Natural killer cell (primary cell): ENCODE measurements at places on chromosomes 3 and 15.

DNA sequence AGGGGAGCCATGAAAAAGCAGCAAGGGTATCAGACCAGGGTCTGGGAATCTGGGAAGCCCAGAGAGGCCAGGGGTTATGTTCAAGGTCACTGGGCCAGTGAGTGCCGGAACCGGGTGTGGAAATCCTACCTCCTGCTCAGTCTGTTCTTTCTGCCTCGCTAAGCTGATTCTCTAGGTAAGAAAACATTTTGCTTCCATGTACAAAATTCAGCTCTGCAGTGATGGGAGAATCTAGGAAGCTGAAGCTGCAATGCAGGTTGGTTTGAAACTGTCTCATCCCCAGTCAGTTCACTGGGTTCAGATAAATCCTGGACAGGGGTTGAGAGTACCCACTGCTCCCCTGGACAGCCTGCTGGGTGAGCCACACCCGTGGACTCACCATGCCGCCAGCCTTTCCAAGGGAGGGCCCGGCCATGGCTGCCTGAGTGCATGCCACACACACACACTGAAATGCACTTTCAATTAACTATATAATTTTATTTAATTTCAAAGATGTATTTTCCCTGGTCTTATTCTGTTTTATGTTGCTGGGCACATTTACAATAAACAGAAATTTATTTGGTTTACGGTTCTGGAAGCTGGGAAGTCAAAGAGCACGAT is 108.4 kb downstream of the CORO2B start:
- DNase-seq: no peak

- peak; percentile 30 for DNase-seq
Observed at GRCh38 chr15:88623061-88623460, 1.9 kb downstream of the AEN start.

GRCh38 chr3:171965067-171965712 is 74.2 kb upstream of the FNDC3B start:
- no peak for DNase-seq

DNA sequence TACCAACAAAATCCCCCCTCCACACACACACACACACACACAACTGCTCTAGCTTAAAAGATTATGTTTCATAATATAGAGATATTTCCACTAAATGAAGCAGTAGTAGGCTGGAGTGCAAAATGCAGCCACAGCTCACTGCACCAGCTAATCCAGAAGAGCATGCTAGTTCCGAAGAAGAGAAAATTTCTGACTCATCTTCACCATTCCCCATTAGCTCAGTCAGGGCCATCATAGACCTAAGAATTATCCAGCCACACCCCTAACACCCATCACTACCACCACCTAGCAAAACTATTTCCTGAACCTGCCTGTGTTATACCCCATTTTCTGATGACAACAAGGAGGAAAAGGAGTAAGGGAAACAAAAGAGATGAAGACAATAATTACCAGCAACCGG is 67.1 kb upstream of the UBE2E2 start:
- DNase-seq: no peak

- no peak for DNase-seq
Observed at GRCh38 chr3:6716420-6716819, 144.5 kb upstream of the GRM7 start.

GRCh38 chr3:171704002-171704401 is 106.3 kb downstream of the PLD1 start:
- peak; percentile 22 for DNase-seq

DNA sequence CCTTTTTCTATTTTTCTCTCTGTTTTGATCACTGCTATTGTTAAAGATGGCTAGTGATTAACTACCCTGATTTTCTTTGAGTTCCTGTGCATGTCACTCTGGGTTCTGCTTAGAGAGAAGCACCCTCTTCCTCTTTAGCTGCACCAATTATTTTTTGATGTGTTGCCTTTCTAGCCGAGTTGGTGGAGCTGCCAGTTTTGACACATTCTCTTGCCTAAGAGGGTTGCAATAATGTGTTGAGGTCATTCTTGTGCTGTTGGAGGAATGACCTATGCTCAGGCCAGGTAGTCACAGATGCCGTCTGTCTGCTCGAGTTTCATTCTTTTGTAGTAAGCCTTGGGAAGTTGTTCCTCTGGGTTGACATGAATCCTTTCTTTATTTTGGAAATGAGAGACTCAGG is 84.6 kb upstream of the DPH6 start:
- no peak for DNase-seq

DNA sequence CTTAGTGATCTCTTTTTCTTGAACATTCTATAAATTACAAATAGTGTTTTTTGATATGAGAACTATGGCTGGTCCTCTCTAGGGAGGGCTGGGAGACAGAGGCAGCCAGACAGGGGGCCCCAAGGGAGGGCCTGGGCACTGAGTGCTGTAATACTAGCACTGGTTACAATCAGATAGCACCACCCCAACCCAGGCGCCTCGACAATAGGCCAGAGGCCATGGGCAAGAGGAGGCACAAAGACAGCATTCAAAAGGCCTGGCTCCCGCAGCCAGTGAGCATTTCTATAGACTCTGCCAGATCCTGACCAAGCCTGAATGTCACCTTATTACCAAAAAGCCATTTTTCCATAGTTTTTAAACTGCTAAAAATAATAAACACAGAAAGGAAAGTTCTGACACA is 158.5 kb downstream of the THRB start:
- DNase-seq: no peak

- no peak for DNase-seq
Observed at GRCh38 chr3:52934630-52935530, 37.5 kb upstream of the STIMATE start.

DNA sequence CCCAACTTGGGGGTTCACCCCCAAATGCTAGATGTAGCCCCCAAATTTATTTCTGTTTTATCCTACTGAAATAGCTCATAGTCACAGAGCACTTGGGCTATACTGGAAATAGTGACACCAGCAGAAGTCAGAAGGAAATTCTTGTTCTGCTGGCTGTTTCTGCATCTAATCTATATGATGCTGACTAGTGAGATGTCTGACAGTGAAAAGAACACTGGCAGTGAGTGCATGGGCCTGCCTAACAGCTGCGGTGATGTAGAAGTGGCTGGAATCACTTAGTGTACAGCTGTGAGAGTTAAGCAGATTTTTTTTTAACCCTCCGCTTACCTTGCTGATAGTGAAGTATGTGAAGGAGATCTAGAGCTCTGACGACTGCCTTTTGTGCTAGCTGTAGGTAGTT is 14.0 kb downstream of the TTC14 start:
- no peak for DNase-seq

DNA sequence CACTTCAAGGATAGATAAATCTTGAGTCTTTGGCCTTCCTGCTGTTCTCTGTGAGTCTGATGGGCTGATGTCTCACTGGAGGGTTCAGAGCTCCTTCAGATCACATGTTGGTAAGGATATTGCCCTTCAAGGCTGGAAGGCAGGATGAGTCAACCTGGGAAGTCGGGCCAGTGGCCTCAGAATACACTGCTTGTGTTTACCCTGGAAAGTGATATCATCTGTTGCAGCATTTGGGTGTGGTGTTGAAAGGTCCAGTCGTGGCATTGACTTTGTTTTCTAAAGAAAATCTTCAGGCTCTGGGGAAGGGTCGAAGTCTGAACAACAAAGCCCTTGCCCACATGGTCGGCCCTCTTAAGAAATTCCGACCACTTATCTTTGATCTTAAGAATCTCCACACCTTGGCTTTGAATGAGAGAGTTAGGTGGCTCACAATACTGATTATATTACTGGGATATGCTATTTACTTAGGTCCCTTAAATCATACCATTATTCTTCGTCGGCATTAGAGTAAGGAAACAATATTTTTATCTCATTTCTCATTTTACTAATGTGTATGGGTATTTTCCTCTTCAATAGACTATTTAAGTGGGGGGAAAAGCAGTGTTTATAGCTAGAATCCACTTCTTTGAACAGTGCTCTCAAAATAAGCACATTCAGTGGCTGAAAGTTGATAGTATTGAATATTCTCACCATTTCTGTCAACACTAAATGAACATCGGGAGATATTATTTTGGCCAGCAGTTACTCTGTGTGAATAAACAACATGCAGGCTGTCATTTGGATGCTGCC is 303.9 kb upstream of the RASGRP1 start:
- DNase-seq: no peak

DNA sequence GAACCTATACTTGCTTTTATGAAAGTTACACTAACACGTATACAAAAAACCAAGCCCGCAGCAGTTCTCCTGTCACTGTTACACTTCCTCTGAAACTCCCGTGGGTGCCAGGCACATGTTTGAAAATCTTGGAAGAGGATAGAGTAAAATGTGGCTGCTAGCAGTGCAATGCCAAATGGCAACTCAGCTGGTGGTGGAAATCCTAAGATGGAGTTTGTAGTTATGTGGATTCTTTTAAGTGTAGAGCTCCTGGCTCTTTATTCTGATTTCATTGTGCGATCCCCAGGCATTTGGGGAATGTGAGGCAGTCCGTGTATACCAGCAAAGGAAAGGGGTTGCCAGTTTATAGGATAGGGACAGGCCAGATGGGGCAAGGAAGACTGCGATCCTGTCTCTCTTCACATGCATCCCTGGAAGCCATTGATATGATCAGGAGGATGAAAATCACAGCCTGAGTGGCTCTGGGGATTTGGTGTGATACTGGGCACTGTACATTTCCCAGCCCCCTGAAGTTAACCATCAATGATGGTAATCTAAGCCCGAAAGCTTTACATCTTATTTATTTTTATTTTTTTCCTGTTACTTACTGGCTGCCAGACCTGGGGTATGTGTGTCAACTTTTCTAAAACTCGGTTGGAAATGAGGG is 1.1 kb downstream of the STAC start:
- no peak for DNase-seq
